Dermis blood vessel endothelial cell (primary cell): ENCODE measurements at places on chromosomes 3 and 15. TPM values are rescaled to one million over a fixed set of nuclear protein-coding genes. Genes with fewer than 3 reads are reported as not detected.

PTH1R gene
- 0.19 and 0.85 TPM in 2 replicates for total RNA-seq

CYP1A1 gene
- 37.6 and 89.4 TPM in 2 replicates for total RNA-seq

UTS2B gene
- 0.68 TPM in 1 of 2 replicates, not detected in the other for total RNA-seq

GOLGA8O gene
- total RNA-seq, result 0.09 and 0.51 TPM in 2 replicates

UBA3 gene
- total RNA-seq, result 67.5 and 74.2 TPM in 2 replicates

CHRNA3 gene
- total RNA-seq, result not detected in 2 replicates

IL5RA gene
- total RNA-seq, result not detected in 2 replicates

MYRIP gene
- total RNA-seq, result 30.0 and 32.2 TPM in 2 replicates

C3orf62 gene
- 1.4 and 1.5 TPM in 2 replicates for total RNA-seq

SLC2A2 gene
- not detected in 2 replicates for total RNA-seq

DNA sequence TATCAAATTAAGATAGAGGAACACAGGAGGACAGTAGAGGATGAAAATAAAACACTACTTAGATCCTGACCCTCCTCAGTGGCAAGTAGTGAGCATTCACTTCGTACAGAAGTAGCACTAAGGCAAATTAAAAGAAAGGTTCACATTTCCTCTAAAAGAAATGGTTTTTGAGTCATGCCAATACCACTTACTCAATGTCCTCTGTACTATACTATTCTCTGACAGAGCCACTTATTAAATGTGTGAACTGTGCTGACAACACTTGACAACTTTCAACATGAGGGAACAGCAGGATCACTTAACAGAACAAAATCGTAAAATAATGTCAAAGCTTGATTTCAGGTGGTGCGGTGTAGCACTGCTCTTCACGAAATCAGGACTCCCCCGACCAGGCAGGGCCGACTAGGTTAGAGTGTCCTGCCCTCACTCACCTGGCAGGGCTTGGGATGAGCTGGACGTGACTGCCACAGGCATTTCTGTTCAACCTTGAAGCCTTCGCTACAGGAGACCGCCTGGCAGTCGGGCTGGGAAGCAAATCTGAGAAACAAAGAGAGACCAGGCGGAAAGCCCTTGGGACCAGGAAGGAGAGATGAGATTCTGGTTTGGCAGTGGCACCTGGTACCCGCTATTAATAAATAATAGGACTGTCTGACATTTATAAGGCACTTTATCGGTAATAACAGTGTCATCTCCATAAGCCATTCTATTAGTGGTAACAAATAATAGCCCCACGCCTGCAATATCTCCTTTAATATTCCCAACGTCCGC lies 611 bp upstream of the SLC27A2 start:
- DNase-seq, result no peak

- DNase-seq, result peak; percentile 50
Measured at GRCh38 chr3:98967758-98968157, 66.3 kb upstream of the DCBLD2 start.

GRCh38 chr15:66633041-66633937 lies 67.5 kb upstream of the LCTL start:
- DNase-seq, result no peak

DNA sequence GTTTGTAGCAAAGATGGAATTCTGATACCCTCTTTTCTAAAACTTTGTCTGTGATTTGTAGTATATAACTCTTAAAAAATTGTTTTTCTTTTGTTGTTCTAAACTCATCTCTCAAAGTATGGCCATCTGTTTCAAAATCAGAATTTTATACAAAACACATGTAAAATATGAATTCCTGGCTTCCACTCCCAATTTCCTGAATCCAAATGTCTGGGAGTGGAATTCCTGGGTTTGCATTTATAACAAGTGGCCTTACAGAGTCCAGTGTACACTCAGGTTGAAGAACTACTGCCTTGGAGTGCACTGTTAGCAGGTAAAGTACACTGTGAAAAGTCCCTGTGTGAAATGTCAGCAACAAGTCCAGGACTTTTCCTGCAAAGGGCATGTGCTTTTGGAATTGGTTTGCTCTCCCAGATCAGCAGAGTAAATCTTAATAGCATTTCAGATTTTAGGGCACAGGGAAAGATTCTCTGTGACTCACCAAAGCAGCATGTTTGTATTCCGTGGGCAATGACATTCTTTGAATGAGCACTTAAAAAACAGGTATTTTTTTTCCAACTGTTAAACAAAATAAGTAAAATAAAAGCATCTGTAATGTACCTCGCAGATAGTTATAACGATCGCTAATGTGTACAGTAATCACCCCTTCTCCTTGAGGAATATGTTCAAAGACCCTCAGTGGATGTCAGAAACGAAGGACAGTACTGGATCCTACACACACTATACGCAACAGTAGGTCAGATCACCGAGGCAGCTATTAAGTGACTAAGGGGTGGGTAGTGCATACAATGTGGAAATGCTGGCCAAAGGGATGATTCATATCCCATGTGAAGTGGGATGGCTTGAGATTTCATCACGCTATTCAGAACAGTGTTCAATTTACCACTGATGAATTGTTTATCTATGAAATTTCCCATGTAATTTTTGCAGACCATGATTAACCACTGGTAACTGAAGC lies 2.0 kb upstream of the CLDN16 start:
- DNase-seq, result peak; percentile 95

DNA sequence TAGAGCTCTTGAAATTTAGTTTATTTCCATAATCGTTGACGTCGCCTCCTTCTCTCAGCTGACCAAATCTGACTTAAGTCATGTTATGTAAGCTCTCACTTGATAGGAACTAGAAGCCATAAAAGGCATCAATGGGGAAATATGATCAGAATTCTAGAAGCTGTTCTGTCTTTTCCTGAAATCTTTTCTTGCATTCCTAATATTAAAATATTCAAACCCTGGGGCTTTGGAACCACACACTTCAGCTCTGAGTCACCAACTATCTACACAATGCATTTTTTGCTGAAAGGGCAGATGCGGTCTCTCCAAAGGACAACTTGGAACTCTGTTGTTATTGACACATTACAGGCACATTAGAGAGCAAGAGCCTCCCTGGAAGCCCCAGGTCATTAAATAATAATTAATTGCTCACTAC lies 91.3 kb downstream of the LARS2 start:
- peak; percentile 36 for DNase-seq

DNA sequence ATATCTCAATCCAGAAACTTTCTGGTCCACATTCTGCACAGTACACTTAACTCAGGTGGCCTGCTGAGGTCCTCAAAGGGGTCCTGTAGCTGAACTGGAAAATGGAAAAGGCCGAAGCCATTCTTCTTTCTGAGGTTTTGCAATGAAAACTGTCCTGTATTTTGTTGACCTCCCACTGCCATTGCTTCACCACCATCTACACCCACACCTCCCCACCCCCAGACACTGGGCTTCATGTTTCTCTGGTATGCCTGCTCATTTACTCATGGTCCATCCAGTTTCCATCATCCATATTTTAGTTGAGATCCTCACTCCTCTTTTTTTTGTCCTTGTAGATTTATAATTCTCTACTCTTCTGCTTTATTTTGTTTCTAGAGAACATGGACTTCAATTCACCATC lies 115.7 kb upstream of the SLC24A5 start:
- DNase-seq, result no peak

DNA sequence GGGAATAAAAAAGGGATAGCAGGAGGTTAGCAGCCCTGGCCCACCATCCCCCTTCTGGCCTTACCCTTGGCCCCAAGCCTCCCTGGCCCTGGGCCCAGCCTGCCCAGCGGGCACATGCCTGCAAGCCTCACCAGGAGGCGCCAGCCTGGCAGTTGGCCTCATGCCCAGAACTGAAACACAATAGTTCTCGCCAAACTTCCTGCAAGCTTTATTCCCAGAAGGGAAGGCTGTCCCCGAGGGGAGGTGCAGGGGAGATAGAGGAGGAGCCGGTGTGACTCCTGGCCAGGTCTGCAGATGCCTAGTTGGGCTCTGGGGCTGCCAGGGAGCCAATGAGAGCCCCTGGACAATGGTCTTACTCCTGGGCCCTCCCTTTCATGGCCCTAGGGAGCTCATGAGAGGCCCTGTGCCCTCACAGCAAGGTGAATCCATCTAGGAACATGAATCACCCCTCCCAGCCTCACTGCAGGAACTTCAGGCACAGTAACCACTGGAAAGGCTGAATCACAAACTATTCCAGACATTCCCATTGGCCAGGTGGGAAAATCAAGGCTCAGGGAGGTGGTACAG lies 4.0 kb downstream of the CCDC33 start:
- peak; percentile 93 for DNase-seq

GRCh38 chr3:89908711-89909213 lies 801.3 kb downstream of the EPHA3 start:
- DNase-seq, result no peak

- no peak for DNase-seq
Measured at GRCh38 chr3:169722724-169723123, 42.1 kb downstream of the TERC start.

DNA sequence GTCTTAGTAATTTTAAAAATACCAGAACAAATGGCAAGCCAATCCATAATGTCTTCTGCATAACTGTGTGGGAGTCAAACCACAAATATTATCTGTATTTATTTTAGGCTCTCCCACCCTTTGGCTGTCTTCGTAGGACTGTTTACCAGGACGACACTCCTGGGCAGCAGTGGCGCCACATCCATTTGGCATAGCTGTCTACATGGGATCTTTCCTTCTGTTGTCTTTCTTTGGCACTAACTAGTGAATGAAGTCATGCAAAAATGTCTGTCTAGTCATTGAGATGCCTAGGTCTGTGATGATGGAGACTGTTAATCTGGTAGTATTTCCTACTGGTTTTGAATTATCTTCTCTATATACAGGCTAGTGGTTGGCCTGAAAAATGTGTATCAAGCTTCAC lies 54.0 kb upstream of the CHMP2B start:
- DNase-seq, result no peak

- no peak for DNase-seq
Measured at GRCh38 chr15:72338617-72339321, 18.8 kb upstream of the CELF6 start.

DNA sequence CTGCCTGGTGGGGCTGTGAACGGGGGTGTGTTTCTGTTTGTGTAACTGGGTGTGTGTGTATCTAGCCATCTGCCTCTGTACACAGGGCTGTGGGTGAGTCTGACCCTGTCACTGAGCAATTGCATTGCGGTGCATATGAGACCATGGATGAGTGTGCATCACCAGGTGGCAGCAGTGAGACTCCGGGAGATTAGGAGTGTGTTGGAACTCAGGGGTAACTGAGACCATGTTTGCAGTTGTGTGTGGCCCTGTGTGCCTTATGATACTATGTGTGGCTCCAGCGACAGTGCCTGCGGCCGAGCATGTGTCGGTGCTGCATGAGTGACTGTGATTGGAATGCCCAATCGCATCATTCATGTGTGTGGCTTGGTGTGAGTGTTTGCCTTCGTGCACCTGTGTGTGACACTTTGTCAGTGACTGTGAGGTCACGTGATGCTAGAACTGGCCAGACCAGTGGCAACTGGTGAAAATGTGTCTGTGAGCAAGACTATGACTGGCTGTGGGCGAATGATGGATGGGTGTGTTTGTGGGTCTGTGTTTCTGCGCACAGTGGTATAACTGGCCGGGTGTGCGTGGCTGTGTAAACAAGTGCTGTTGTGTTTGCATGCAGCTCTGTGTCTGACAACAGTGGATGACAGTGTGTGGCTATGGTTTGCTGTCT lies 14.0 kb downstream of the VILL start:
- DNase-seq, result peak; percentile 79

GRCh38 chr3:110929816-110930215 lies 141.8 kb upstream of the NECTIN3 start:
- no peak for DNase-seq

GRCh38 chr15:59532770-59533379 lies 78.7 kb upstream of the GCNT3 start:
- DNase-seq, result peak; percentile 71

- DNase-seq, result no peak
Measured at GRCh38 chr3:99967796-99968195, 146.5 kb downstream of the FILIP1L start.

DNA sequence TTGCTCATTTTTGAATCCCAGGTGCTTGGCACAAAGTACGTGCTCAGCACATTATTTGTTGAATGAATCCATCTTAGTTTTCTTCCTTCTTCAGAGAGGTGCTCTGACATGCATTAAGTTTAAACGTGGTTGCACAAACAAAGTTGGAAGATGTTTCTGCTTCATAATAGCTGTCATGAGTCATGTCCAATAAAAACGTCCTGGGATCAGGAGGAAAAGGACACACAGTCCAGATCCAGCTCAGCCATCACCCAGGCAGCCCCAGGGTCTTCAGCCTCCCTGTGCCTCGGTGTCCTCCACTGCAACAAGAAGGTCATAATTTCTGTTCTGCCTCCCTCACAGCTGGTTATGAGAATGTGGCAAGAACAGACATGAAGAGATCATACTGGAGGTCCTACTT lies 55.4 kb downstream of the CCNL1 start:
- DNase-seq, result no peak

GRCh38 chr3:47433796-47434195 lies 41.9 kb downstream of the SCAP start:
- DNase-seq, result no peak

DNA sequence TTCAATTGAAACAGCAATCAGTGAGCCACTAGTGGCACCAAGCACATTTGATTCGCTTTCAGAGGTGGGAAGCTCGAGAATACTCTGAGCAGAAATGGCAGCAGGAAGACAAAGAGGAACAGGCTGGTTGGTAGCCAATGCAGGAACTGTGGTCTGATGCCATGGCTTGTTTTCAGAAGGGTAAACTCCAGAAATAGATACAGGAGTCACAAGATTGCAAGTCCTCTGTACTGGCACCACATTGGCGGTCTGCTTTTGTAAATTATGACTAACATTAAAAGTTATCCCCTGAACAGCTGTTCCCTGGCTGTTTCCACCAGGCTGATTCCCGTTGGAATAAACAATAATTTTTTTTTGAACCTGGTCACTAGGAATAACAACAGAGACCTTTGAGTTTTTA lies 35.5 kb downstream of the USF3 start:
- DNase-seq, result no peak

DNA sequence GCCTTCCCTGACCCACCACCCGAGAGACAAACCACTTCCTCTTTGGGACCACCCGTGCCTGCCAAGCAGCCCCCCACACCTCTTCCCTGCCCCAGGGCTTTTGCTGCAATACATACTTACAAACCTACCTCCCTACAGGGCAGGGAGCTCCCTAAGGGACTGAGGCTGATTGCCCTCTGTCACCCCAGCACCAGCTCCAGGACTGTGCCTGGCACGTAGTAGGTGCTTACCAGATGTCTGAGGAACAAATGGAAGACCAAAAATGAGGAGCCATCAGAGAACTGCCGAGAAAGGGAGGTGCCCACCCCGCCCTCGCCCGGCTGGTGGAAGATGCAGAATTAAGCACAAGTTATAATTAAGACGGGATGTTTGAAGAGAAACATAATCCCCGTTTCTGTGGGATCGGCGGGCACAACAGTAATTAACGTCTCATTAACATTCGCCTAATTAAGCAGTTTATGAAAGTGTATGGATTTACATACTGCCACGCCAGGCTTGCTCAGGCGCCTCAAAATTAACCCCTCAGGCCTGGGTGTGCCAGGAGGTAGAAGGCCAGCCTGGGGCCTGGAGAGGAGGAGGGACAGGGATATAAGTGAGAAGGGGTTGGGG lies 130.1 kb upstream of the LINGO1 start:
- DNase-seq, result no peak

GRCh38 chr3:38632989-38633388 lies 16.5 kb downstream of the SCN5A start:
- no peak for DNase-seq
